Left lung (tissue), 14 donors: ENCODE measurements at places on chromosomes 2 and 18. TPM values are rescaled to one million over a fixed set of nuclear protein-coding genes. Genes with fewer than 3 reads are reported as not detected.

GRCh38 chr2:176106581-176107539 is at the start of gene HOXD11:
TSS of gene HOXD11 (plus strand) at chr2:176107280. CDS start at chr2:176107356, 76 bp downstream.
- no peak within 1 kb of the TSS for H3K27ac ChIP-seq
- H3K4me3 ChIP-seq, result peak within 1 kb of the TSS; percentile 15
- no peaks in the 10 kb centered on the region for H3K36me3 ChIP-seq
- no peak for DNase-seq
- peaks cover 100% of the 10 kb centered on the region for H3K27me3 ChIP-seq
- no peaks in the 10 kb centered on the region for H3K4me1 ChIP-seq

- H3K4me1 ChIP-seq, result peaks cover 82% of the 10 kb centered on the region
- no peaks in the 10 kb centered on the region for H3K27me3 ChIP-seq
- H3K27ac ChIP-seq, result peak overlapping the region; percentile 13
- no peak overlapping the region for H3K4me3 ChIP-seq
Observed at GRCh38 chr2:64640153-64641044, 13.3 kb downstream of the SERTAD2 start.

- no peaks in the 10 kb centered on the region for H3K36me3 ChIP-seq
- H3K27me3 ChIP-seq, result peaks cover 69% of the 10 kb centered on the region
- DNase-seq, result peak; percentile 79
- peak overlapping the region; percentile 65 for H3K27ac ChIP-seq
Observed at GRCh38 chr18:61893309-61893970, 633 bp upstream of the RNF152 start.

- H3K4me1 ChIP-seq, result peaks cover 2% of the 10 kb centered on the region
- H3K27ac ChIP-seq, result no peak overlapping the region
- H3K36me3 ChIP-seq, result no peaks in the 10 kb centered on the region
- peaks cover 4% of the 10 kb centered on the region for H3K27me3 ChIP-seq
Observed at GRCh38 chr18:498931-499775, 1.3 kb downstream of the COLEC12 start.

- H3K27ac ChIP-seq, result no peak overlapping the region
- no peak for DNase-seq
- H3K36me3 ChIP-seq, result no peaks in the 10 kb centered on the region
- no peak overlapping the region for H3K4me3 ChIP-seq
- H3K27me3 ChIP-seq, result no peaks in the 10 kb centered on the region
- no peaks in the 10 kb centered on the region for H3K4me1 ChIP-seq
Observed at GRCh38 chr2:195995499-195995898, 73.1 kb downstream of the DNAH7 start.

DNA sequence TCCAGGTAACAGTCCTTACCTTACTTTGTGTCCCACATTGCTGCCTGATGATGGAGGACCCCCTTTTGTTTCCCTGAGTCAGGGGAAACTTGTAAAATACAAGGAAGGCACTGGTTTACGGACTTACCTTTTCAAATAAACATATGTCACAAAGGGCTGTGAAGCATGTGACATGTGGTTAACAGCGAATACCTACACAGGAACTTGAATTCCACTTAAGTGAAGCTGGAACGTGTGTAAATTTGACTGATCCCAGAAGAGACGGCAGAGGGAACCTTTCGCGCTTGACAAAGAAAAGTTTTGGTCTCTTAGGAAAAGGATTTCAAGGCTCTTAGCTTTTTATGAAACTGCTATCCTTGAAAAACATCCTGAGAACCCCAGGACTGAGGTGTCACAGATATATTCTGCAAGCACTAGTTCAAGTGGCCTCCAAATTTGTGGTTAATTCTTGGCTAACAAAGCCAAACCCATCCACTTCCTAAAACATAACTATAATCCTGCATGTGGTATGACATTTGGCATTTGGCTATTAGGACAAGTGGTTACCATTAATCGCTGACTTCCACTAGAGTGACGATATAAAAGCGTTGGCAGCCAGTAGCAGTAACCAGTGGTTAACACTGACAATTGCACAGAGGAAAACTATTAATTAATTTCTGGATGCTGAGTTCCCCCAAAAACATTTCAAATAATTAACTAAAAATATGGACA is 55.6 kb downstream of the ITGB6 start:
- H3K36me3 ChIP-seq, result no peaks in the 10 kb centered on the region
- H3K27ac ChIP-seq, result peak overlapping the region; percentile 8
- DNase-seq, result no peak
- no peak overlapping the region for H3K4me3 ChIP-seq
- H3K4me1 ChIP-seq, result peaks cover 3% of the 10 kb centered on the region
- no peaks in the 10 kb centered on the region for H3K27me3 ChIP-seq

The TDRD15 gene
- not detected for total RNA-seq

The SPDYA gene
- total RNA-seq, result 0.65 TPM

DNA sequence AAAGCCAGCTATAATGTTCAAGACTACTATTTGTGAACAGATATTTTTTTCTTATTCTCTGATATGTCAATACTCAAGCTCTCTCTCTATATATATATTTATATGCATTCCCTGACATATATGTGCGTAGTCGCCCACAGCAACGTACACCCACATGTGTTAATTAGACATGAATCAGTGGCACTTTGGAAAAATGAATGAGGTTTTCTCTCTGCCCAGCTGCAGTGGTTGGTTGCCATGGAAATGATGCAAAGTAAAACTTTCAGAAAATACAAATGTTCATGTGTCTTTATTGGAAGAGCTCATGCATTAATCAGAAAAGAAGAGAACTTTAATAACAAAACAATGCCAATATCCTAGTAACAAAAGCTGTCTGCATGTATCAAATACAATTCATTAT is 34.7 kb downstream of the UNC80 start:
- no peak overlapping the region for H3K27ac ChIP-seq
- DNase-seq, result no peak
- H3K4me1 ChIP-seq, result no peaks in the 10 kb centered on the region

The TUBA3E gene
- not detected for total RNA-seq

DNA sequence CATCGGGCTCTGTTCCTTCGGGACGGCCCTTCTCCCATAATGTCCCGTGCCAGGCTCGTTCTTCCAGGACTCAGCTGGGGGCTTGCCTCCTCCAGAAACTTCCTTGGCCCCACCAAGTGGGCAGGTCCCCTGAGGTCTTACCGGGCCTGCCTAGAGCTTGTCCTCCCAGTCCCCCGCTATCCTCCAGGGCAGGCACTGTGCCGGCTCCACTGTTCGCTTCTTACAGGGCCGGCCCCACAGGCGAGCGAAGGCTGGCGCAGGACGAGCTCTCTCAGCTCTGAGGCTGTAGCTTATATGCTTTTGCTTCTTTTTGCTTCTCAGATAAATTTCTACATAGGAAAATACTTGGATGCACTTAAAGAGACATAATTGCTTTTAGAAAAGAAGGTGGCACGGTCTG is 229.4 kb downstream of the TWIST2 start:
- DNase-seq, result no peak
- H3K36me3 ChIP-seq, result peaks cover 98% of the 10 kb centered on the region
- no peak overlapping the region for H3K4me3 ChIP-seq
- H3K27me3 ChIP-seq, result no peaks in the 10 kb centered on the region

GRCh38 chr2:197255543-197255942 is 55.0 kb downstream of the ANKRD44 start:
- no peak overlapping the region for H3K4me3 ChIP-seq
- DNase-seq, result peak; percentile 87
- peaks cover 15% of the 10 kb centered on the region for H3K4me1 ChIP-seq
- no peaks in the 10 kb centered on the region for H3K36me3 ChIP-seq

GRCh38 chr2:65850695-65851094 is 418.3 kb upstream of the SPRED2 start:
- H3K4me3 ChIP-seq, result no peak overlapping the region
- H3K4me1 ChIP-seq, result no peaks in the 10 kb centered on the region
- no peaks in the 10 kb centered on the region for H3K27me3 ChIP-seq
- no peak for DNase-seq

The AQP12B gene
- not detected for total RNA-seq

The CHRND gene
- not detected for total RNA-seq

The CPO gene
- 0.20 TPM for total RNA-seq

DNA sequence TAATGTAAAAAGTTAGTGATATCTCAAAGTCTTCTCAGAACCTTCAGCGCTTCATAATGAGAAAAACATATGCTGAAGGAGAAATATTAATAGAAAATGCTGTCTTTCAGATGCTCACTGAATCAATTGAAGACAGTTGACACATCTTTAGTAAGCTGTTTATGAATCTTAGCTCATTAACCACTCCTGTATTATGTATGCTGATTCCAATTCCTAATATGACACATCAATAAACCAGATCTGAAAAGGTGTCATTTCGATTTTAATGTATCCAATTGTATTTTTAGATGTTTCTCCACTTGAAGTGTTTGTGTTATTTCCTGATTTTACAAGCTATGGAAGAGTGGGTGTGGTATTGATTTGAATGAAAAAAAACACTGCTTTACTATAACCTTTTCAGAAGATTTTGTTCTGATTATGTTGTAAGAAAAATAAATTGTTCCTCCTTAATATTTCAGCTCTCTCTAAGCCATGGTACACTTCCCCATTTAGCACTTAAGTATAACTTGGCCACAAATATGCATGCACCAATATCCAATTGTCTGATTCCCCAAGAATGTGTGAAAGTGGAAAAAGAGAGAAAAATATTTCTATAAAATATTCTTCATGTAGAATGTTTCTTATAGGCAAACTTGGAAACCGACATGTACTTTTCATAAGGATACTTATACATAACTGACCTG is 569.8 kb downstream of the ARHGAP15 start:
- DNase-seq, result no peak
- no peak overlapping the region for H3K27ac ChIP-seq

GRCh38 chr18:5914016-5914415 is 18.7 kb upstream of the TMEM200C start:
- H3K4me3 ChIP-seq, result no peak overlapping the region
- H3K27me3 ChIP-seq, result no peaks in the 10 kb centered on the region
- H3K4me1 ChIP-seq, result no peaks in the 10 kb centered on the region
- no peak overlapping the region for H3K27ac ChIP-seq

DNA sequence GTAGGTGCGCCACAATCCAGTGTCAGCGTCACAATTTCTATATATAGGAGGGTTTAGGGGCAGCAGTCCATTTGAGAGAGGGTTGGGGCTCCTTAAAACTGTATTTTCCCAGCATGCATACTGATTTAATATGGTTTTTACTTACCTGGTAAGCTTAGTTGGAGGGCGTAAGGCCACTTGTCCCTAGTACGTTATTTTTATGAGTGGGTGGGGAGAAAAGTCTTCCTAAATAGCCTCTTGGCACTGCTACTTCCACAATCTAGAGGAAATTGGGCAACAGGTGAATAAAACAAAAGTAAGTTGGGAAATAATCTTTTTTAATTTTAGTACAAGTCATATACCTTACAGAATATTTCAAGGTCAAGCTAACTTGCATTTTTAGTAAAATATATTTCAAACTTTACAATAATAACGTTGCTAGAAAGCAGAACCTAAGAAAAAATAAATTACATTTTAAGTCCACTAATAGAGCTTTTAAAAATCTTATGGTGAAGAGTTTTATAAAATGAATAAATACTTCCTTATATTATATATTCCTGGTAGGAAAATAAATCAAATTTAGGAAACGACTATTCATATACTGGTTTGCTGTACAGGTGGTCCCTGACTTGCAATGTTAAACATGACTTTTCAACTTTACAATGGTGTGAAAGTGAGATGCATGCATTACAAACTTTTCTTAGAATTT is 20.9 kb downstream of the DHRS9 start:
- no peaks in the 10 kb centered on the region for H3K27me3 ChIP-seq
- no peaks in the 10 kb centered on the region for H3K36me3 ChIP-seq
- H3K4me1 ChIP-seq, result peaks cover 8% of the 10 kb centered on the region
- H3K4me3 ChIP-seq, result no peak overlapping the region
- no peak for DNase-seq

DNA sequence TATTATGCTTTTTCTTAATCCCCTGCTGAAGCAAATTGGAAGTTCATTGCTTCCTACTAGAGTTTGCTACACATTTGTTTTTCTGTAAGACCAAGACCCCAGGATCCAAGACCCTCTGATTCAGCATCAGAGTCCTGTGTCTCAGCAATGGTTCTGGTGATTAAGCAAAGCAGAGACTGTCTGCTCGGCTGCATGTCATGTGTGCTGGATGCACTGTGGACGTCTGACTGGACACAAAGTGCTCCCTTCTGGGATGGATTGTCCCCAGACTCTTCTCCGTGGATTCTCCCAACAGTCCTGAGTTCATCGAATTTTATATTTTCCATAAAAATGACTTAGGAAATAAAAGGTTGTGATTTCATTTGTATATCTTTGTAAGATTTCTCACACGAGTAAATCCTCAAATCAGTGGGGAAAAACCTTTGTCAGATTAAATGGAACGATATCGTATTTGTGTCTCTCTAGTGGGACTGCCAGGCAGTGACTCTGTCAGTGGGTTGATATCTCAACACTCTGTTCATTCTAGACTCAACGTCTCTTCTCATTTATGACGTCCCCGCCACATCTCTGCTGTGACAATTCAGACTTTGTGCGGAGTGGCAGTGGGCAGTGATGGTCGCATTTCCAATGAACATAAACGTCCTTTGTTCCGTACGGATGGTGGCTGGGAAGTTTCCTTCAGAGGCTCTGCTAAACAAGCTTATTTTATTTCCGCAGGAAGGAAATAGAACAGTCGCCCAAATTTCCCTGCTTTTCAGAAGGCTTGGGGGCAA is 58.6 kb downstream of the NCAPH start:
- no peak overlapping the region for H3K27ac ChIP-seq
- no peak overlapping the region for H3K4me3 ChIP-seq
- H3K4me1 ChIP-seq, result peaks cover 21% of the 10 kb centered on the region
- no peaks in the 10 kb centered on the region for H3K36me3 ChIP-seq
- H3K27me3 ChIP-seq, result peaks cover 9% of the 10 kb centered on the region
- DNase-seq, result no peak

GRCh38 chr18:79874553-79875530 is 76.6 kb downstream of the SLC66A2 start:
- H3K27ac ChIP-seq, result no peak overlapping the region
- H3K27me3 ChIP-seq, result no peaks in the 10 kb centered on the region
- no peak overlapping the region for H3K4me3 ChIP-seq

The AGPS gene
- 41.6 TPM for total RNA-seq

The SKOR2 gene
- total RNA-seq, result not detected

DNA sequence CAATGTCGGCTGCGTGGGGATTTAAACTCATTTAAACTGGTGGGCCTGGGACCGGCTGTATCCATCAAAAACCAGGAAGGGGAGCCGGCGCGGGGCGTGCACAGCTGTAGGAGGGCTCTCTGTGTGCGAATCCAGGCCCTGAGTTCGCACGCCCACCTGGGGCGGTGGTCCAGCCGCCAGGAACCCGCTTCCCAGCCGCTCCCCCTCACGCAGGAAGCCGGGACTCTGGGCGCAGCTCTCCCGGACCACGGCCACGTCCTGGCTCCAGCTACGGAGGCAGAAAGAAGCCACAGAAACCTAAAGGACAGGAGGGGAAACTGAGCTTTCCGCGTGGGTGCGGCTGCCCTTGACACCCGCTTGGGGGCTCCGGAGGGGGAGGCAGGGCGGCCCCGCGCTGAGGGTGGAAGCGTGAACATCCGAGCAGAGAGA is 80.6 kb downstream of the GFPT1 start:
- H3K36me3 ChIP-seq, result no peaks in the 10 kb centered on the region
- H3K27me3 ChIP-seq, result no peaks in the 10 kb centered on the region
- H3K27ac ChIP-seq, result peak overlapping the region; percentile 83
- peak; percentile 79 for DNase-seq
- peaks cover 21% of the 10 kb centered on the region for H3K4me1 ChIP-seq
- H3K4me3 ChIP-seq, result peak overlapping the region; percentile 55

The DCDC2C gene
- total RNA-seq, result not detected

DNA sequence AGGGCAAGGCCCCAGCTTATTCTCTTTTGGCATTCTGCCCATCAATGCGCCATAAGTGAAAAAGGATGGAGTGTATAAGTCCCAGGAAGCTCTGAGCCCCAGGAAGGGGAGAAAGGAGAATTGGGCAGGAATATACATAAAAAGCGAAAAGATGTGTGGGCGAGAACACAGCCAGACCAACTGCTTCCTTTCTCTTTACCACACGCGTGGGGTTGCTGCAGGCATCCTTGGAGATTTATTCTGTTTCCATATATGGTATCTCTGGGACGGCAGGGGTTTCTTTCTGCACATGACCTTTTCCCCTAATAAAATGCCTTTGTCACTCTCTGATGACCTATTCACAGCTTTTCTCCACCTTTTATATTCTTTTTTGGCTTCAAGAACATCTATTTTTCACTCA is 440.5 kb downstream of the NBAS start:
- no peaks in the 10 kb centered on the region for H3K27me3 ChIP-seq
- H3K4me3 ChIP-seq, result no peak overlapping the region
- no peaks in the 10 kb centered on the region for H3K4me1 ChIP-seq
